Hepatocyte (in vitro differentiated cells): ENCODE measurements at places on chromosomes 1 and 21.

- no peak for DNase-seq
- no peak overlapping the region for H3K4me3 ChIP-seq
- H3K27me3 ChIP-seq = no peaks in the 10 kb centered on the region
Measured at GRCh38 chr1:54008876-54009275, 9.1 kb downstream of the LDLRAD1 start.

DNA sequence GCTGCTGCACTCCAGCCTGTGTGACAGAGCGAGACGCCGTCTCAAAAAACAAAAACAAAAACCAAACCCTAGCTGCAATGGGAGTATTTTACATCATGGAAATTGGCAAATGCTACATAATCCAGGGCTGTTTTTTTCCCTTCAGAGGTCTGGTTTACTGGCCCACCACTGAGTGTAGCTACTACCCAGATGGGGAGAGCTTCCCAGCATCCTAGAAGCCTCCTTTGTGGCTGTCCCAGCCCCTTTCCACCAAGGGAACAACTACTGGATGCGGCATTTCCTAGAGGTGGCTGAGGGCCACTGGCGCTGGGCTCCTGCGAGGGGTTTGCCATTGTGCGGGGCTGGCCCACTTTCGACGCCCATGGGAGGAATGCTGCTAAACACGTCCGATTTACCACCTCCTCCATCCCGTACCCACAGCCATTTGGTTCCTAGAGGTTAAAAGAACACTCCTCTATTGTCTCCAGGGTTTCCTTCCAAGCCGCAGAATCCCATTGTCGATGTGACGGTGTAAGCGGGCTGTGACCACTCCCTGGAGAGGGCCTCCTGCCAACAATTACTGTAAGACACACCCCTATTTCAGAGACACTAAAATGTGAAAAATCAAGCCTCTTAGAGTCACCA lies 55.4 kb downstream of the RUNX3 start:
- H3K4me1 ChIP-seq = no peaks in the 10 kb centered on the region
- H3K4me3 ChIP-seq = no peak overlapping the region
- DNase-seq = no peak
- H3K36me3 ChIP-seq = no peaks in the 10 kb centered on the region
- no peak overlapping the region for H3K27ac ChIP-seq
- H3K27me3 ChIP-seq = no peaks in the 10 kb centered on the region

DNA sequence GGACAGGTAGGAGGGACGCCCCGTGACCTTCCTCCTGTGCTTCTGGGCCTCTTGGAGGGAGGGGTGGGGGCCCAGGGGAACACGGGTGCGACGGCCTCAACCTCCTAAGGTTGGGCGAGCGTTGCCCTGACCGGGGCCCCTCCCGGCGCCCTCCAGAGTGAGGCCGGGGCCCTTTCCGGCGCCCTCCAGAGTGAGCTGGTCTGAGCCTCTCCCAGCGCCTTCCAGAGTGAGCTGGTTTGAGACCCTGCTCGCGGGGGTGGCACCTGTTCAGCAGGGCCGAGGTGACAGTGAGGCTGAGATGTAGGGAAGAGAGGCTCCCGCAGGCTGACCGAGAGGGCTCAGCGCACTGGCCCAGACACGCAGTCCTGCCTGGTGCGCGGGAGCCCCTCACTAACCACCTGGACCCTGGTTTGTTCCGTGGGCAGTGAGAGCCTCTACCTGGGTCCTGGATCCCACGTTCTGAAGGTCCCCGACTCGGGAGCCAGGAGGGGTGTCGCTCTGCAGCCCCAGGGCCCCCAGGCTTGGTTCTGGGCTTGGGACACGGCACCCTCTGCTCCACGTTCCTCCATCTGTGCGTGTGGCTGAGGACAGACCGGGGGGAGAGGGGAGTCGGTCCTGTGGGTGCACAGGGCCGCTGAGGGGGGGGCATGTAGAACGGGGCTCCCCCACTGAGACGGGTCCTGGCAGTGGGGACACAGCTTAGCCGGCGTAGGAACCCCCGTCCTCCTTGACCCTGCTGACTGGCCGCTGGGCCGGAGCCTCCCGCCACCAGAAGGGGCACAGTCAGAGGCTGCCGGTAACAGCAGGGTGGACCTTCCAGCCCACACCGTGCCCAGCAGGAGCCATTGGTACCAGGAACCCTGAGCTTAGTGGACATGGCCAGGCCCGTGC lies 1.4 kb downstream of the COL6A1 start:
- H3K36me3 ChIP-seq = no peaks in the 10 kb centered on the region
- H3K27me3 ChIP-seq = no peaks in the 10 kb centered on the region
- peaks cover 13% of the 10 kb centered on the region for H3K4me1 ChIP-seq
- H3K4me3 ChIP-seq = peak overlapping the region; percentile 94

- H3K36me3 ChIP-seq = no peaks in the 10 kb centered on the region
- no peaks in the 10 kb centered on the region for H3K27me3 ChIP-seq
- peaks cover 57% of the 10 kb centered on the region for H3K4me1 ChIP-seq
- H3K27ac ChIP-seq = peak overlapping the region; percentile 97
Measured at GRCh38 chr1:12595757-12596006, 22.3 kb downstream of the DHRS3 start.
